ENCODE measurements at places on chromosomes 4 and X.

- no peak for DNase-seq
These were observed 12.7 kb downstream of the GAB3 start for GRCh38 chrX:154738011-154738738.

- DNase-seq = no peak
These were observed 1233.1 kb downstream of the C4orf33 start for GRCh38 chr4:130329036-130329435.

- DNase-seq = no peak
These were observed 11.2 kb downstream of the TMEM184C start for GRCh38 chr4:147628415-147628814.

DNA sequence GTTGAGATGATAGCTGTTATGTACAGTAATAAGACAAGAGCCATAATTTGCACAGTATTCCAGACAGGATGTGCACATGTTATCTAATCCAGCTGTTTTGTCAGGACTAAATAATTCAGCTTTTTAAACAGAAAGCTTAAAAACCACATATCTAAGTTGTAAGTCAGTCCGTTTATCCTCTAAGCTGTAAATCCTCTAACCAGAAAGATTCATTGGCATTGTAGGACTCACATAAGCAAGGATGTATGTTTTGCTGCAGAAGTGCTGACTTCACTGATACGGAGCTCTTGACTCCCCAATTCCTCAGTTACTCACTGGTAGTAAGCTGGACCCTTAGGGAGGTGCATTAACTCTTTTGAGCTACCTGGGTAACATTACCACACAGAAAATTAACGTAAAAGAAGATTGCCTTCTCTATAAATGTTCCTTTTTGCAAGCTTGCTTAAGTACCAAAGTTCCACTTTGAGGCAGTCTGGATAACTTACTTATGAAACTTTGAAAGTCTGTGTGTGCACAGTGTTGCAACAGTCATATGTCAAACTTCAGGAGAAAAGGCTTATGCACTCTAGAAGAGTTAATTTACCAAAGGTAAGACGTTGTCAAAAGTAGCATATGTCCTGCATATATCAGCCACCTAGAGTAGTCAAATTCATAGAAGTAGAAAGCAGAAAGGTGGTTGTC, 58.3 kb upstream of the MAGEB2 start:
- no peak for DNase-seq

DNA sequence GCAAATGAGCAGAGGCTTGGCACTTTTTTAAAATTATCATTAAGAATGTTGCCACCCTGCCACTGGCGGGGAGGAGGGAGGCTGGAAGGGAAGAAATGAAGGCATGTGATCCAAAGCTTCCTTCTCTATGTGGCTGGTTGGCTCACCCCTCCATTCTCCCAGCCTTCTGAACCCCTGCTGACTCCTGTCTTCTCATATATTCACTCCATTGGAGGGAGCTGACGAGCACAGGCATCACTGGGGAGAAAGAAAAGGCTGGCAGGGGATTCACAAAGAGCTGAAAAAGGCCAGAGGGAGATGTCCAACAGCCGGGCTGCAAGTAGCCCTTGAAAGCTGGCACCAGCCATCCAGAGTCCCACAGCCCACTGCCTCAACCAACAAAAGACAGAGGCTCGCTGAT, 495.6 kb downstream of the BCOR start:
- DNase-seq = no peak
